ENCODE measurements at places on chromosomes 13 and 19.

DNA sequence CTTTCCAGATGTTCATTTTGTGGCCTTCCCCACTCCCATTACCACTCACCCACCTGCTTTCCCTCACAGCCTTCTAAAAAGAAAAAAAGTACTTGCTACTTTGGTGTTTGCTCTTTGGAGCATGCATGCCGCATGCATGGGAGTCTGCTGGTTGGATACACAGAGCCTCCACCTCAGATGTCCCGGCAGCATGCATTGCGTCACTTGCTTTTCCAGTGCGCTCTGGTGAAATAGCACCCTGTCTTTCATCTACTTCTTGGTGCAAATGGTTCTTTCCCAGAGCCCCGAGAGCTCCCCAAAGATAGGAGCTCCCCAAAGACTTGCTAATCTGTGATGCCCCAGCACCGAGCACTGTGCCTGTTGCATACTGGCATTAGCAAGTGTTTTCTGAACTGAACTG, 333.2 kb upstream of the ZNF507 start:
- no peak for DNase-seq

- DNase-seq = no peak
Observed at GRCh38 chr19:30806311-30806710, 434.1 kb downstream of the ZNF536 start.

GRCh38 chr13:99847318-99847750, 124.2 kb downstream of the ZIC5 start:
- no peak for DNase-seq

DNA sequence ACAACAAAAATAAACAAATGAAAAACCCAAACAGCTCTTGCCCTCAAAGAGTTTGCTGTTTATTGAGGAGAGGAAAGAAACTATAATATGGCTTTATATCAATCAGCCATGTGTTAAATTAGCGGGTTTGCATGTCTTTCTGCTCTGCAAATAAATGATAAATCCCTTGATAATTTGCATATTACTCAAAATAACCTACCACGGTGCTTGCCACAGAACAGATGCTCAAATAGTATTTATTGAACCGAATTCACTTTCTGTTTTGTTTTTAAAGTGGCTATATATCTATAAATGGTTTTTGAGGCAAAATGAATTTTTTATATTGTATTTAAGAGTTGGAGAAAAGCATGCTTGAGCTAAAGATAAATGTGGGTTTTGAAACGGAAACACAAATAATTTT, 428.1 kb downstream of the ITGBL1 start:
- DNase-seq = no peak

- no peak for DNase-seq
Observed at GRCh38 chr13:34076943-34077703, 259.2 kb downstream of the RFC3 start.

DNA sequence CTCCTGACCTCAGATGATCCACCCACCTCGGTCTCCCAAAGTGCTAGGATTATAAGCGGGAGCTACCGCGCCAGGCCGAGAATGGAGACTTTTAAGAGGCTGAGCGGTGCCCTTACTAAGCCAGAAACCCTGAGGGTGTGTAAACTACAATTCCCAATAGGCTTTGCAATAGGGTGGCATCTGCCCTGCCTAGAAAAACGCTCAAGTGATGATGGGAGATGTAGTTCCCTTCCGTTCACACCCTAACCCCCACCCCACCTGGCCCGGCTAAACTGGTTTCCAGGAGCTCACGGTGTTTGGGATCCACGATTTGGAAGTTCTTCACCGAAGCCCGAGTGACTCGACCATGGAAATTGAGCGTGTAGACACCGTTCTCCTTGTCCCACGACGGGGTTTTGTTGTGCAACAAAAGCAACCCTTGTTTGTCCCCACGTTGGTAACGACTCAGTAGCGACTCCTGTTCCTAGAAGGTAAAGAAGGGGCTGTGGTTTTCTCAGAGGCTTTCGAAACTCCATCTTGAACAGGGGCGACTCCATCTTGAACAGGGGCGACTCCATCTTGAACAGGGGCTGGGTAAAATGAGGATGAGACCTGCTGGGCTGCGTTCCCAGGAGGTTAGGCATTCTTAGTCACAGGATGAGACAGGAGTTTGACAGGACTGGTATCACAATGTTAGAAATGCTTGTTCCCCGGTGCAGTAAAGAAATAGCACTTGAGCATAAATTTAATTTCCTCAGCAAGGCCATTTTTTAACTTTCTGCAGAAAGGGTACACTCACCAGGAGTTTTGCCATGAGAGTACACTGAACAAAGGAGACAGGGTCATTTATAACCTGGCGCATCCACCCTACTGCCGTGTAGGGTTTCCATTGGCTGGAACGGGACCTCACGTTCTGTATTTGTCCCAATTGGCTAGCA, 9.8 kb downstream of the PPP1R15A start:
- DNase-seq = no peak
